ENCODE measurements at places on chromosomes 2 and 18.

DNA sequence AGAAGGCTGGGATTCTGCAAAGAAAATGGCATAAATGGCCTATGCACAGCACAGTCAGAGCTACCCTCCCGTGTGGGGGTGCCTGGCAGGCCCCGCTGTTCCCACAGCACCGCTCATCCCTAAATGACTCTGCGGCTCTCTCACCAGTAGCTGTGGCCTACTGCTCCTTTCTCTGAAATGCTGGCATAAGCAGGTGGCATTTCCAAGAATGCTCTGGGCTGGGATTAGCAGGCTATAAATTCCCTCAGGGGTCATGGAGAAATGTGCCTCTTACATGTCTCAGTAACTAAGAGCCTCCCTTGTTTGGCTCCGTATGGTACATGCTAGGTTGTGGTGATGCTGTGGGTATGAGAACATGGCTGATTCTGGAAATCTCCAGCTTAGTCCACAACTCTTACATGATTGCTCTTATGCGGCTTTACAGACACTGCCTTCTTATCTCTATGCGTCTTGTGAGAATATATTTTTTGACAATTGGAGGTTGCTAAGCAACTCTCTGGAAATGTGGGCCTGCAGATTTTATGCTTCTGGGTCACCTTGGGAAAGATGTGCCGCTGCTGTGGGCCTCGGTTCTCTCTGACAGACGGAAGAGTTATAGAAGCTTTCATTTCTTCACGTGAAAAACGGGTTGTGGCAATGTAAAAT, 80.3 kb upstream of the GATA6 start:
- no peak for DNase-seq

DNA sequence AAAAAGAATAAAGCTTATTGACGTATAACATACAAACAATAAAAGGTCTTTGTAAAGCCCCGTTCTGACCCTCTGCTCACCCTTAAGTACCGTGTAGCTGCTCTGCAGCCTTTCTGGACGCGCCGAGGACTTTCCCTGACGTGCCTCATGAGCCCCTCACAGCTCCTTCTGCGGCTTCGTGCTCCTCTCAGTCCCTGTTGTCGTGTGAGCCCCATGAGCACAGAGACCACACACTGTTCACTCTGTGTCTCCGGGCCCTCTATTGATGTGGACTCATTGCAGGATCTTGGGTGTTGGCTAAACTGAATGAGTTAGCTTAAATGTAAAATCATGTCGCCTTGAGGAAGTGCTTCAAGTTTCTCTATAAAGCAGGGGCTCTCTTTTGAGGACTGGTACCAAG, 43.6 kb upstream of the INHBB start:
- DNase-seq = no peak

DNA sequence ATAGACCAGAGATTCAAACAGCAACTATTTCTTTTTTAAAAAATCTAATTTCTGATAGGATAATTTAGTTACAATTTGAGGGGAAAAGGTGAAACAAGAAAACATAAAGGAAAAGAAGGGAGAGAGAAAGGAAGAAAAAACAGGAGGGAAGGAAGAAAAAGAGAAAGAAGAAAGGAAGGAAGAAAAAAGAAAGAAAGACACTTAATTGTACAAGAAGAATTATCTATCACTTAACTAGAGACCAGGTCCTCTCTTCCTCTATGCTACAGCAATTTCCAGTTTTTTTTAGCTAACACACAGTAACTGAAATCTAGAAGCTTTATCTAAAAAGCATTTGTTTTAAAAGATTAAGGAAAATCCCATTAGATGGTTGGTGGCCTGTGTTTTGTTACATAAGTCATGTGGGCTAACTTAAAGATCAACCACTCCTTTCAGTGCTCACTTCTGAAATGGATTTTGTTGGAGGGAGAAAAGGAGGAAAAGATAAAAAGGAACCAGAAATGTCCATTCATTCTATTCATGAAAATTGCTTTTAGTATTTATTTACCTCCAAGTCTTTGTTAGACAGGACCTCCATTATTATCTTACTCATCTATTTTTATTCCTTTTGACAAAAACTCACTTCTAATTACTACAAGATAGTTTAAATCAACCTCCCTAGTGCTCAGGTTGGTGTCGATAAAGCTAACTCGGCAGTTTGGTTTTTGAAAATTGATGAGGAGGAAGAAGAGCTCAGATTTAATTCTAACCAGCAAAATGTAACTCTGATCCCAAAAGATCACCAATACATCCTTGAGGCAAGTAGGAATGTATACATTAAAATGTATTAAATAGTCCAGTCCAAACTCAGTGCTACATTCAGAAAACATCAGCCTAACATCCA, 251.5 kb upstream of the FN1 start:
- no peak for DNase-seq

GRCh38 chr2:235398321-235398720, 95.5 kb upstream of the AGAP1 start:
- no peak for DNase-seq

Data from T-helper 17 cell (primary cell).